ENCODE measurements at places on chromosomes 3 and 15.

DNA sequence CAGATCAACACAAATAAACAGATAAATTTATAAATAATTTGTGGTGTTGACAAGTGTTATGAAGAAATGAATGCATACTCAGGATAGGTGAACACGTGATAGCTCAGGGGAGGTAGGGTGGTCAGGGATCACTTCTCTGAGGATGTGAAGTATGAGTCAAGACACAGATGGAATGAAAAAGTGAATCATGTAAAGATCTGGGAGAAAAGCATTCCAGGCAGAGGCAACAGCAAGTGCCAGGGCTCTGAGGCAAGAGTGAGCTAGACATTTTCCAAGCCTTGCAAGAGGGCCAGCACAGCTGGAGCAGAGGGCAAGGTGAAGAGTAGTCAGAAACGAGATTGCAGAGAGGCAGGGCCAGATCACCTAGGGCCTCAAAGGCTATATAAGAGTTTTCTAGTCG is 177.8 kb downstream of the WNT5A start:
- DNase-seq, result no peak

GRCh38 chr15:83745771-83746170 is 91.8 kb downstream of the ADAMTSL3 start:
- DNase-seq, result no peak

DNA sequence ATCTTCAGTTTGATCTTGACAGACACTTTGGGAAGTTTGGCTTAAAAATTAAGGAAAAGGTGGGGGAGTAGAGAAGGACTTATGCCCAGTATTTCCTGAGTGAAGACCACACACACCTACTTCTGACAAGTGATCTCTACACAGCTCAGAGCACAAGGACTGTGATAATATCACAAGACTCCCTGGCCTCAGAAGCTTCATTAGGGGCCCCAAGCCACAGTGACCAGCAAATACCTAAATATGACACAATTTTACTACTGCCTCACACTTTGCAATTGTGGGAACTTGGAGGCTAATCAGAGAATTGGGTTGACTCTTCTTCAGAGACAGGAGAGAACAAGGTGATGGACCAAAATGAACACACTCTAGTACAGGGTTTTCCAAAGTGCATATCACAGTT is 2.6 kb downstream of the ILDR1 start:
- DNase-seq, result no peak

DNA sequence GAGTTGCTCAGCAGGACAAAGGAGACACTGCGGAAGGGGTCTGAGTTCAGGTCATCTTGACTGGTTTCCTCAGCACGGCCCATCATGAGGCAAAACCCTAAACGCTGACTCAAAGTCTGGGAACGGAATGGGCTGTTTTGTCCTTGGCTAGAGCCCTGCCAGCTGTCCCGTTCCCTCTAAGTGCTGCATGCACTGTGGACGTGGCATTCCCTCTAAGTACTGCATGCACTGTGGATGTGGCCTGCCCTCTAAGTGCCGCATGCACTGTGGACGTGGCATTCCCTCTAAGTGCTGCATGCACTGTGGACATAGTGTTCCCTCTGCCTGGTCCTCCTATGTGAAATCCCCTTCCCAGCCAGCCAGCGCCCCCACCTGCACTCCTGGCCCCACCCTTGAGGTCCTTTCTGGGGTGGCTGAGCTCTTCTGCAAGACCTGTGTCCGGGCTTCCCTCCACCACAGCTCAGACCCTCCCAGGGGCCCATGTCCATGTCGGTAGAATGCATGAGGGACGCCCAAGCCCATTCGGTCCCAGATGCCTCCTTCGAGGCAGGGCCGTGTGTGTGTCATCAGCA is 36.7 kb downstream of the TM2D3 start:
- no peak for DNase-seq

DNA sequence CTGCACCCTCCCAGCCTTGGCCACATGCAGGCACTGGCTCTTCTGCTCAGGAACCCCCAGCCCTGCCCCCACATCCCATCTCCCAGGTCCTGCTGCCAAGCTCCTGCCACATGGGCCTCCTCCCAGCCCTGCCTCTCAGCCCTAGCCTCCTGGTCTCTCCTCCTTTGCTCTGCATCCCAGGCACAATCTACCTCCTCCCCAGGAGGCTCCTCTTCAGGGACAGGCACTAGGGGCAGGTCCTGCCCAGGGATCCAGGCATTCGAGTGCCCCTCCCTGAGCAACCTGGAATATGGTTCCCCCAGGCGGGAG is 12.4 kb downstream of the DNAJB8 start:
- DNase-seq, result no peak

DNA sequence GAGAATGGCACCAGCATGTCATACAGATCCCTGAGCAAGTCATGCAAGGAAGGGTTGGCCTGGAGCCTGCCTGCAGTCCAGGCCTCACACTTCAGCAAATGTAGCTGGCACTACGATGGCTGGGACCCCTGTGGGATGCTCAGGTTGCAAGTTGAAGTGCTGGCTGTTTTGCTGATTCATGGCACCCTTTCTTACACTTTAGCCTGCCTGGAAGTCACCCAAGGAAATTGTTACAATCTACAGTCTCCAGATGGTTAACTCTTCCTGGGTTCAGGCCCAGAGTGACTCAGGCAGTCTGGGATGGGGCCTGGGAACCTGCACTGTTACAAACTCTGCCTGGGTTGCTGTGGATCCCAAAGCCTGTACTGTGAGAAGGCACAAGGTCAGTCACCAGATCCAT is 91.0 kb upstream of the SLC6A11 start:
- DNase-seq, result no peak

- DNase-seq, result peak; percentile 2
Measured at GRCh38 chr3:62332835-62333244, 40.5 kb downstream of the FEZF2 start.

DNA sequence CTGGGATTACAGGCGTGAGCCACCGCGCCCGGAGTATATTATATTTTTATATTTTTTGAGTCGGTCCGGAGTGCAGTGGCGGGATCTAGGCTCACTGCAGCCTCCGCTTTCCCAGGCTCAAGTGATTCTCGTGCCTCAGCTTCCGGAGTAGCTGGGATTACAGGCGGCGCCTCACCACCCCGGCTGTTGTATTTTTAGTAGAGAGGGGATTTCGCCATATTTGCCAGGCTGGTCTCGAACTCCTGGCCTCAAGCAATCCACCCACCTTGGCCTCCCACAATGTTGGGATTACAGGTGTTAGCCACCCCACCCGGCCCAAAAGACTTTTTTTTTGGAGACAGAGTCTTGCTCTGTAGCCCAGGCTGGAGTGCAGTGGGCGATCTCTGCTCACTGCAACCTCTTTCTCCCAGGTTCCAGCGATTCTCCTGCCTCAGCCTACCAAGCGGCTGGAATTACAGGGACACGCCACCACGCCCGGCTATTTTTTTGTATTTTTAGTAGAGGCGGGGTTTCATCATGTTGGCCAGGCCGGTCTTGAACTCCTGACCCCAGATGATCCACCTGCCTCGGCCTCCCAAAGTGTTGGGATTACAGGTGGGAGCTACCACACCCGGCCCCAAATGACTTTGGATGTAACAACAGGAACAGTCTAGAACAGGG is 1.0 kb downstream of the ZNF589 start:
- DNase-seq, result peak; percentile 44

- DNase-seq, result no peak
Measured at GRCh38 chr15:36294359-36294758, 285.1 kb upstream of the CDIN1 start.

- DNase-seq, result peak; percentile 58
Measured at GRCh38 chr3:5198986-5199731, 11.7 kb downstream of the EDEM1 start.

- no peak for DNase-seq
Measured at GRCh38 chr3:163347944-163348343, 1730.4 kb downstream of the SI start.

DNA sequence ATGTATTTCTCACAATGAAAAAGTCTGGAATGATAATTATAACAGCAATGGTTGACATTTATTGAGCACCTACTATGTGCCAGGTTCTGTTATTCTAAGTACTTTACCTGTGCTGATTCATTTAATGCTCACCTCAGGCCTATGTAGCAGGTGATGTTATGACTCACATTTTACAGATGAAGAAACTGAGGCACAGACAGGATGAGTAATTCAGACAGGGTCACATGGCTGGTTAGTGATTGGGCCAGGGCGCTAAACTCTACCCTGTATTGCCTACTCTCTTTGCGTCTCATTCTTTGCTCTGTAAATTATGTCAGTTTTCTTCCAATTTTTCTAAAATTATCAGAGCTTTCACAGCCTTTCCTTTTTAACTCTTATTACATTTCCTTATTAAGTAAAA is 98.3 kb downstream of the PIK3R4 start:
- no peak for DNase-seq

DNA sequence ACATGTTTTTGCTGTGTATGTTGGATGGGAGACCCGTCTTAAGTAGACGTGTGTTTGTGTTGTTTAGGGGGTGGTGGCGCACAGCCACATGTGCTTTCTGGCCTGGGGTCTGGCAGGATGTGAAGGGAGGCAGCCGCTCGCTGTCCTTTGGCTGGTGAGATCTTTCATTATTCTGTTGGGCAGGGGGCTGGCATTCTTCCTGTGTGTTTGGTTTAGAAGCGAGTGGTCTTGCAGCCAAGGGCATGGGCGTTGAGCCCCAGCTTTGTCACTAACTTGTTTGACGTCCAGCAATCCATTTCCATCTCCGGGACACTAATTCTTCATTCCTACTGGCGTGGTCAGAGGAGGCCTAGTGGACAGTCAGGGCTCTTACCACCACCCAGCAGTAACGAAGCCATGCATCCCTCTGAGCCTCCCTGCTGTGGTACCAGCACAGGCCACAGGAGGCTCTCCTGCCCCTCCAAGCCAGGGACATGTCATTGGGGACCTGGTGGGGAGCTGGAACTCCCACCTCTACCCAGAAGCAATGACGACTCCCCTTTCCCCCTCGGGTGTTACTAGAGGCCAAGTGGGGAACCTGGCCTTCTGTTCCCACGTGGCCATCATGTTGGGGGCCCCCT is 10.7 kb downstream of the THSD4 start:
- no peak for DNase-seq

- no peak for DNase-seq
Measured at GRCh38 chr3:40173227-40173721, 136.2 kb upstream of the EIF1B start.

GRCh38 chr15:51226576-51227210 is 111.7 kb downstream of the CYP19A1 start:
- no peak for DNase-seq

- peak; percentile 53 for DNase-seq
Measured at GRCh38 chr3:171458071-171458863, 1.9 kb downstream of the TNIK start.

GRCh38 chr3:58867621-58868020 is 182.2 kb downstream of the CFAP20DC start:
- DNase-seq, result no peak
